Muscle of leg (tissue), 16 donors: ENCODE measurements at places on chromosomes 7 and 10. TPM values are rescaled to one million over a fixed set of nuclear protein-coding genes. Genes with fewer than 3 reads are reported as not detected.
A peak's percentile ranks its signal among the peaks of the same experiment; 100 is the strongest.

Gene ACTA2
- 262 TPM for polyA plus RNA-seq

Gene NAT16
- polyA plus RNA-seq, result not detected

- no peak for DNase-seq
Observed at GRCh38 chr10:118518095-118518494, 77.4 kb downstream of the PRLHR start.

- DNase-seq, result no peak
Observed at GRCh38 chr7:128385988-128386925, 23.5 kb downstream of the IMPDH1 start.

Gene HSPA12A
- 7.8 TPM for polyA plus RNA-seq

Gene TMEM229A
- not detected for polyA plus RNA-seq

DNA sequence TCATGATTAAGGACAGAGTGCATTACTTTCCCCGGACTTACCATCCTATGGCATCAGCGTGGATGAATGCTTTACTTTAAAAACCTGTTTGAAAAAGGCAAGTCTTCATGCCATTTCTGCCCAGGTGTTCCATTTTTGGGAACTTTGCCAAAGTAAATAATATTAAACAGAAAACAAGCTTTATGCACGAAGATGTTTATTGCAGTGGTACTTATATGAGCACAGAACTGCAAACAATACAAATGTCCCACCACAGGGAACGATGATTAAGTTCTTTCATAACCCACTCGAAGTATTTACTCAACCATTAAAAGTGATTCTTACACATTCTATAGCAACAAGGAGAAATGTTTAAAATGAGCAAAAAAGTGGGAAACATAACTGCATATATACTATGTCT lies 109.7 kb upstream of the GDF10 start:
- DNase-seq, result no peak

DNA sequence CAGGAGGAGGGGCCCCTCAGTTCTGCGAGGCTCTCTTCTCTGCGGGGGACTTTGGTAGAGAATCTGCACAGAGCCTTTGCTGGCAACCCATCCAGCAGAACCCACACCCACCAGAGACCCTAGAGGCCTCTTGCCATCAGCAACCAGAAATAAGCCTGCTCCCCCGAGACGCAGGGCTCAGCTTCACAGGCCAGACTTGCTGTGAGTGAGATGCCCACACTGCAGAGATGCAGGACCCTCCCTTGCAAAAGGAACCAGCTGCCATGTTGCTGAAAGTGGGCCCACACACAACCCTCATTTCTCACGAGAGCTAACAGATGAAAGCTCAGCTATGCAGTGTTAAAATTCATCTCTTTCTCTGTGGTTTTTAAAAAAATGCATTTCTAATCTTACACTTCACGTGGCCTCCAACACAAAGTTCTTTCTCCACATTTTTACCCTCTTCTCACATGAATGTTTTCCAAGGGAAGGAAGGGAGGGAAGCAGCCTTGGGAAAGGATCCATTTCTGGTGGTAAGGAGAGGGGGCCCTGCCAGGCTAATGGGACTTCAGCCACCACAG lies 171.6 kb downstream of the CCDC3 start:
- no peak for DNase-seq

Gene OR2A1
- 0.18 TPM for polyA plus RNA-seq

DNA sequence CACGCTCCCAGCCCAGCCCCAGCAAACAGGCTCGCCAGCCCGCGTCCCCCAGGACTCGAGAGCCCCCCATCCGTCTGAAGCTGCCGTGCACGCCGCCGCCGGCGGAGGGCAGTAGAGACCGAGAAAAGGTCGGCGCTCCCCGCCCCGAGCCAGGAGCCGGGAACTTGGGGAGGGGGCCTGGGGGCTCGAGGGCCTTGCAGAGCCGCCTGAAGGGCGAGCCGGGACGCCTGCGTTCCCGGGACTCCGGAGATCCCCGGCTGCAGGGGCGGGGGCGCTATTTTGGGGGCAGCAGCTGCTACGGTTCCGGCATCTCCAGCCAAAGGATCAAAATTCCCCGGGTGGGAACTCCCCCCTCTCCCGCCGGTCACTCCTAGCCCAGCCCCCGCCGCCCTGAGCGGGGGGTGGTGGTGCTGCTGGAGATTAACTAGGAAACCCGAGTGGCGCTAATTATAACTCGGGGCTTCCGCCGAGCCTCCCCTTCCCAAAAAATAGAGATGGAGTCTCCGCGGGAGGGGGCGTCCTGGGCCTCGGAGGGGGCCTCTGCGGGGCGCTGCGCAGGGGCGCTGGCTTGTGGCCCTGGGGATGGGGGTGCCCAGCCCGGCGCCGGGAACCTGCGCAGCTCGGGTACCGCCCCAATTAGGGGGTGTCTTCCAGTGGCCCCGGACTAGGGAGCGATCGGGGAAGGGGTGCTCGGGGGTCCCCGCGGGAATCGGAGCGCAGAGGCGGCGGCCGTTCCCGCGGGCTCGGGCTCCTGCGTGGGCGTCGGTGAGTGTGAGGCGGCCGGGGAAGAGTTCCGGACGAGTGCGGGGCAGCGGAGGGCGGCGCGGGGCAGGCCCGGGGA lies 608 bp downstream of the ACHE start:
- peak; percentile 85 for DNase-seq

GRCh38 chr7:97118306-97118917 lies 914 bp downstream of the SDHAF3 start:
- peak; percentile 17 for DNase-seq

Gene TWNK
- 9.6 TPM for polyA plus RNA-seq

DNA sequence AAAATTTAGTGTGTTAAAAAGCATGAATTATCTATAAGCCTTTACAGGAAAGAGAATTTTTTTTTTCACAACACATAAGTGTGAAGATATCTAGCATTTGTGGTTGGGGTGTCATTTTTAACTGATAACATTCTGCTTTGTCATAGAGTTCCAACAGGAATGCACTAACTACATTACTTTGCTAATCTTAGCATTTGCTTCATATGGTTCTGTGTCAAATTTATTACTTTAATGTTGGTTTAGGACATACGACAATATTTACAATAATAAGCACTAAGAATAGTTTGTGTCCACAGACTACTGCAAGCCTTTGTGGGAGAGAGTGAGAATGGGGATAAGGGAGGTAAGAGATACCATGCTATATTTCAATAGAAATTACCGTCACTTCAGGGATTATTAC lies 40.6 kb upstream of the MAGI2 start:
- DNase-seq, result no peak

GRCh38 chr10:131896403-131896802 lies 4.4 kb upstream of the PPP2R2D start:
- DNase-seq, result no peak

GRCh38 chr7:155224116-155224811 lies 73.4 kb upstream of the INSIG1 start:
- no peak for DNase-seq

- DNase-seq, result peak; percentile 79
Observed at GRCh38 chr10:3811291-3811870, 26.4 kb upstream of the KLF6 start.

Gene GTF2IRD1
- 40.0 TPM for polyA plus RNA-seq

DNA sequence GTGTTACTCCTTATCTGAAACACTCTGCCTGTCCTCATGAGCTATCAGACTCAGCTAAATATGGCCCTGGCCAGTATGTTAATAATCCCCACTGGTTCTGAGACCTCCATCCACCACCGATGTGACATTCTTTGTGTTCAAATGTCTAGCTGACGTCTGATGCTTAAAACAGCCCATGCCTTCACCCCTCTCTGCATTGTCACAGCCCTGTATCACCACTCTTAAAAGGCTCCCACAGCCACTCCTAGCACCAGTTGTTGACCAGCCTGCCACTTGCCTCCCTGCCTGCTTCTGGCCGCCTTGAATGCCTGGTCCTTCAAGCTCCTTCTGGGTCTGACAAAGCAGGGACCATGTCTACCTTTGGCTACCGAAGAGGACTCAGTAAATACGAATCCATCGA lies at the start of gene LMOD2:
TSS of gene LMOD2 (plus strand) at position 253 of the 400 bp plus-strand sequence. CDS start at position 351, 98 bp downstream.
- DNase-seq, result peak; percentile 68

Gene UTF1
- polyA plus RNA-seq, result not detected

Gene FEZF1
- polyA plus RNA-seq, result not detected

Gene LIPJ
- polyA plus RNA-seq, result 0.10 TPM

Gene LRRC4
- 3.0 TPM for polyA plus RNA-seq

- DNase-seq, result no peak
Observed at GRCh38 chr10:17412323-17412722, 42.1 kb downstream of the ST8SIA6 start.

DNA sequence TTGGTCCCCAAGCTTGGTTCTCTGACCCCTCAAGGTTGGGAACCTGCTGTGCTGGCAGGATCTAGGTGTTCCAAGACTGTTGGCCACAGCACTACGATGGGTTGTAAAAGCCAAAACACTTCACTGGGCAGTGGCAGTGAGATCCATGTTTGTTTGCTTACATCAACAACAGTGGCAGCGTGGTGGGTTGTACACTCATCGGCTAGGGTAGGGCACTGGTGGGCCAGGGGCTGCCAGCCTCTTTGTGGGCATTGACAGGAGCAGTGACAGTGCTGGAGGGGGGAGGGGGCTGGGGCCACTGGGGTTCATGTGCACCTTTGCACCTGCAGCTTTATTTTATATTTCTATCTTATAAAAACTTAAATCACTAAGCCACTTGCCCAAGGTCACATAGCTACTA lies 126.7 kb upstream of the ZWINT start:
- DNase-seq, result no peak

GRCh38 chr10:30583778-30584415 lies 45.7 kb downstream of the LYZL2 start:
- peak; percentile 94 for DNase-seq
